Activated CD8-positive, alpha-beta memory T cell treated with anti-CD3 and anti-CD28 coated beads for 1 hour (primary cell): ENCODE measurements at places on chromosomes 5 and 9.

DNA sequence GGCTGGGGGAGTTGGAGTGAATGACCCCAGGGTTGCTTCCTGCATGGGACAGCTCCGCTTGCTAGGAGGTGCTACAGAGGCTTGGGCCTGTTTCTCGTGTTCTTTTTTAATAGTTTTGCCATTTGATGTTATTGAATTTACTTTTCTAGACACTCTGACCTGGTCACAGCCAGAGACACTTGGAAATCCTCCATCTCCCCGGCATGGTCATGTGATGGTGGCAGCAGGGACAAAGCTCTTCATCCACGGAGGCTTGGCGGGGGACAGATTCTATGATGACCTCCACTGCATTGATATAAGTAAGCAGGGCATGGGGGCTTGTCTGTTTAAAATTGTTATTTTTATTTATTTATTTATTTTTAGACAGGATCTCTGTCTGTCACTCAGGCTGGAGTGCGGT is 13.4 kb downstream of the HSPA5 start:
- DNase-seq, result no peak

GRCh38 chr5:122759241-122760070 is 15.4 kb upstream of the SNX2 start:
- no peak for DNase-seq

DNA sequence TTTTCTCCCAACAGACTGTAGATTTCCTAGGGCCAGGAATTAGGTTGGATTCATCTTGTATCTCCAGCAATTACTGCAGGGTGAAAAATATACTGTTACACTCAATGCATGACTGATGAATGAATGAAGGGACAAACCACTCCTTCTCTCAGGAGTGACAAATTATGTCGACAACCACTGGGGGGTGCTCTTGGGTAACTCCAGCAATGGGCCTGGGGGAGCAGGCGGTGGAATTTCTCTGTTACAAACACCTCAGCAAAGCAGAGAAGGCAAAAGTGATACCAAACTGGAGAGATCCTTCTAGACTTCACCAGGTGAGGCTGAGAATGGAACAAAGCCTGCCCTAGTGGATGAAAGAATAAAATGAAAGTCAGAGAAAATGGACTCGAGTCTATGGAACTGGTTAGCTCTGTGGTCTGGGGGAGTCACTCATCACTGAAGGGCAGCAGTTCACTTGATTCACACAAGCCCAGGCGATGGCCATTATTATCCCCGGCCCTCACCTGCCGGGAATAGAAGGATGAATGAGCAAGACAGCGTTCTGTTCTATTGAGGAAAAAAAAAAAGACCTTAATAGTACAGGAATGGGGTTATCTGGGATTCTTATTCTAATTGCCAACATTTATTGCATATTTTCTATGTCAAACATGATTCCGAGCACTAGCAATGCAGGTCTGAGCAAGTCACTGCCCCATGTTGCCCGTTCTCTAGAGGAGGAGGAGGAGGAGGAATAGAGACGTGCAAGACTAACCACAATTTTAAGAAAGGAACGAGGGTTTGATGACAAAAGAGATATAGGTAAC is 341.1 kb downstream of the ASTN2 start:
- DNase-seq, result no peak

- no peak for DNase-seq
Measured at GRCh38 chr9:73565833-73566465, 414.3 kb downstream of the ANXA1 start.

GRCh38 chr9:76896035-76896434 is 9.9 kb downstream of the PRUNE2 start:
- no peak for DNase-seq

DNA sequence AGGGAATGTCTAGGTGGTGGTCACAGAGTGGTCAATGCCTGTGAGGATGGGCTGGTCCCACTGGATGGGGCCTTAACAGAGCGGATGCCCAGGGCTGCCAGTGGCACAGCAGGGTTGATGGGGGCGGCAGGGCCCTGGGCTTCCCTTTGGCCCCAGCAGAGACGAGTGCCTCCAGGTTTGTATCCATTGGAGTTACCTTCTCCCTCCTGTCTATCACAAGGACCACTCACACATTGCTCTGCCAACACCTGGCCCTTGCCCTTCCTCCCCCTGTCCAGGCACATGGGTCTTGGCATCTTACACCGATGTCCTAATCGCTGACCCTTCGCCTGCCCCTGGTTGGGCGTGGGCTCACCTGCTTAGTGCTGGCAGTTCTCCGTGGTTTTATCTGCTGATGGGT is 26.2 kb upstream of the IRX4 start:
- no peak for DNase-seq

DNA sequence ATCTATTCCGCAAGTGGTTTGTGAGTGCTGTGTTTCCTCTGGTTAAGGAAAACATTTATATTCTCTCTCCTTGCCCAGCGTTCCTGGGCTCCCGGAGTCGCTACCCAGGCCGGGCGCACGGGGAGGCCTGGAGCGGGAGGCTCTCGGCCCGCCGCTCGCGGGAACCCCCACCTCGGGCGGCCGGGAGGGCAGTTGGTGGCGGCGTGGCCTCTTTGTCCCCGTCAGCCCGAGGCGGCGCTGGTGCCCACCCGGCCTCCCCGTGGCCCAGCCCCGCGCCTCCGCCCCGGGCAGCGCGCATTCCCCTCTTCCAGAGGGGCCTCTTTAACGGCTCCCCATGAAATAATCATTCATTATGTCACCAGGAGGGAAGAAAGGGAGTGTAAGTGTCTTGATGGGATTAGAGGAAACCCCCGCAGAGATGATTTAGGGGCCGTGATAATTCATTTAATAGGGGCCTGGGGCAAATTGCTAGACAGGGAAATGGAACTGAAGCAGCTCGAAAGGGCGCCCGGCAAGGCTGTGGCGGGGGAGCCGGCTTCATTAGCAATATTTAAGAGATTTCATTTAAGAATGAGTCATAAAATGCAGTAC is 181.9 kb upstream of the TBCA start:
- DNase-seq, result no peak

GRCh38 chr9:113853333-113853732 is 22.8 kb upstream of the ZNF618 start:
- DNase-seq, result no peak

GRCh38 chr5:177471610-177472356 is 1.7 kb downstream of the DBN1 start:
- no peak for DNase-seq

- DNase-seq, result no peak
Measured at GRCh38 chr5:83562791-83563557, 91.4 kb downstream of the VCAN start.

DNA sequence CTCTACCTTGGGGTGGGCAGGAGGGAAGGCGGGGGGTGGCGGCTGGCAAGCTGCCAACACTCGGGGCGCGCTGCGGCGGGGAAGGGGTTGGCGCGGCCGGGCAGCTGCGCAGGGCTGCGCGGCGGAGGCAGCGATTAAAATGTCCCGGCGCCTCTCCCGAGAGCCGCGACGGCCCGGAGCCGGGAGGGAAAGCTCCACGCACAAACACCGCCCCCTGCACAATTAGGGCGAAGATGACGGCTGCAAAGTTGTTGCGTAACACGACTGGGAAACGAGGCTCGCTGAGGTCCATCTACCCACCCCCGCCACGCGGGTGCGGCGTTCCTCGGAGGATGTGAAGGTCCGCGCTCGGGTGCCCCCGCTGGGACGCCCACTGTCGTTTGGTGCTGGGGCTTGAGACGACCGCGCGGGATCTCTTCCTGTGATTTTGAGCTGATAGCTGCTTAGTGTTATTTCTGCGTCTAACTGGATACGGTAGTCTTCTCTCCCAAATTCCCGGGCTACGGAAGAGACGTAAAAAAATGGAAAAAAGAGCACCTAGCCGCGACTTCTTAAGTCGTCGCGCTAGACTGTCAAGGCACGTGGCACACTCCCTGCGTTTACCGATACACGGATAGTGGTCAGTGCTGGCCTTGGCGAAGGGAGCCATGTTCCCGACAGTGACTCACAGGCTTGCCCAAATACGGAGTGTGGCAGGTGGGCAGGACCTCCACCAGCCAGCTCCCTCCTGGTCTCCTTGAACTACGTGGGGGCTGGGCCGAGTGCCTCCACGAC is 958 bp upstream of the NFIL3 start:
- no peak for DNase-seq

- no peak for DNase-seq
Measured at GRCh38 chr5:9186069-9186468, 359.8 kb downstream of the SEMA5A start.

- DNase-seq, result no peak
Measured at GRCh38 chr5:117999939-118000549, 988.3 kb downstream of the DTWD2 start.

DNA sequence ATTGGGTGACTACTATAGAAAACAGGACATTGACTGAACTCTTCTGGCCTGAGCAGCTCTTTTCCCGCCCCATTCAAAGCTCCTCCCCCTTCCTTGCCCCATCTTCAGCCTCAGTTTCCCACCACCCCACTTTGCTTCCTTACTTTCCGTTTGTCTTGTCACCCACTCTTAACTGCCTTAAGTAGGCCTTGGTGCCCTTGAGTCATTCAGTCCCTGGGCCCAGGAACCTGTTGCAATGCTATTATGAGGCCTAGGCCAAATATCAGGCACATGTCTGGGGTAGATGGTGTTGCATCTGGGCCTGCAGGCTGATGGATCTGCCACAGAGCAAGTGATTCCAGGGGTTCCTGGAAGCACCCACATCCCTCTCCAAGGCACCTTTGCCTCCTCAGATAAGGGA is 17.7 kb upstream of the GALNT10 start:
- DNase-seq, result no peak

DNA sequence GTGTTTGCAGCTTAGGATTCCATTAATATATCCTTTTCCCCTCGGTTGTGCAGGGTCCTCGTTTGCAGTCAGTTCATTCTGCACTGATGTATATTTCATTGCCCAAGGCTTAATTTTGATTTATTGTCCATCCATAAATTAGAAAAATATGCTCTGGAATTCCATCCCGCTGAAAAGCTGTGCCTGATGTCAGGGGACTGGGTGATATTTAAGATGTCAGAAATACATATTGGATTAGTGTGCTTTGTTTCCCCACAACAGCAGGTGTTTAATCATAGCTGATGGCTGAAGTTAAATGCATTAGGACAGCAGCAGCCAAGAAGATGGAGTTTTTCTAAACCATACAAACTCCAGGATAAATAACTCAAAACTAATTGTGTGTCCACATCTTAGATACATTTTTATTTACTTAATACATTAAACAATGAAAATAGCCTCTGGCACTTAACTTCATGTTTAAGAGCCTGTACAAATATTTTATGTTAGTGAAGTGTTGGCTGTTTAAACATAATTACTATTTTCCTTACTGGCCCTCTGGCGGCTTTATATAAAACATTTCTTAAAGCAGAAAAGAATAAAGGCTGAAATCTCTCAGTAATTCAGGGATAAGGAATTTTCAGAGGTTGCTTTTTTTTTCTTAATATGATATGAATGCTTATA is 170.4 kb upstream of the TBCA start:
- DNase-seq, result no peak
